ENCODE measurements at places on chromosomes 2 and 18.

- DNase-seq: no peak
These were observed 10.7 kb upstream of the SULT1C4 start for GRCh38 chr2:108367014-108367413.

- DNase-seq: no peak
These were observed 143.9 kb downstream of the CAPN13 start for GRCh38 chr2:30663321-30663720.

DNA sequence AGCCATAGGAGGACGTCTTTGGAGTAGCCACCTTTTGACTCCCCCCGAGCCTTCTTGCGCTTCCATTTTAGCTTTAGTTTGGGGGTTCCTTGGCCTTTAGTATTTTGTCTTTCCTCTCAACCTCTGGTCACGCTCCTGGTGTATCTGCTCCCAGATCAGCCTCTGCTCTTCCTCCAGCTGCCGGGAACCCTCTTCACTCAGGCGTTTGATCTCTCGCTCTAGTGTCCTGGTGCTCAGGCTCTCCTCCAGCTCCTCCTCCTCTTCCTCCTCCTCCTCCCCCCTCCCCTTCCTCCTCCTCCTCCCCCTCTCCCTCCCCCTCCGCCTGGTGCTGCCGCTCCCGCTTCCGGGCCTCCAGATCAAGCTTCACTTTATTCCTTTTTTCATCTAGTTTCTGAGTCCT, 1082.3 kb upstream of the TMEFF2 start:
- DNase-seq: no peak

DNA sequence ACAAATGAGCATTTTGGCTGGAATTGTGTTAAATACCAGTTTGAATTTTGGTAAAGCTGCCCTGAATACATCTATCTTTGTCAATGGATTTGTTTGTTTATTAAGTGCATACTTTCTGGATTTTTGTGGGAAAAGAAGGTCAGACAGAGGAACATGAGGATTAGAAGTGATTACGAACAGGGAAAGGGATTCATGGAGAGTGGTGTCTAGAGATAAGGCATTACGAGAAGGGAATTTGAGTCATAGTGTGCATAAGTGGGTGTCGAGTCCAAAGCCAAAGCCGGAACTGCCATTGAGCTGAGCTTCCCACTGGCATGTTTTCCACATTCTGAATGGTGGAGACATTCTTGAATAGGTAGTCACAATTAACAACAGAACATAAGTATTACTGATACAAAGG, 68.9 kb upstream of the EFEMP1 start:
- no peak for DNase-seq

DNA sequence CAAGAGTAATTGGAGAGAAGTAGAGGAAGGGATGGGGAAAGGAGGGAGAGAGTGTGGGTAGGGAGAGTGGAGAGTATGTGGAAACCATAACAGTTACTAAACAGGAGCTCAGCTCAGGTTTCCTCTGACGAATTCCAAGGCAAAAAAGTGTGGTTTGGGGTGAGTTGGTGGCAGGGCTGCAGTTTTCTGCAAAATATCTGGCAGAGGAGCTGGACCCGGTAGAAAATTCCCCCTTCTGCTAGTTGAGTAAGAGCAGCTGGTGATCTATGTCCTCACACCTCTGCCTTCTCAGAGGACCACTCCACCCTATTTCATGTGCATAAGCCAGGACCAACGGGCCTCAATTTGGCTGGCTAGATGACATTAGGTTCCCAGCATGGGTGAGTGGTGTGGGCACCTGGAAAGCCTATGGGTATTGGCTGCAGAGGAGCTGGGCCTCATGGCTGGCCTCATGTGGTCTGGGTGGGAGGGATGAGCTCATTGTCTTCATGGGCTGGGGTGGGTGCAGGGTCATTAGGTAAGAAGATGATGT, 13.2 kb downstream of the NRP2 start:
- DNase-seq: no peak

- DNase-seq: no peak
These were observed 22.1 kb upstream of the MAT2A start for GRCh38 chr2:85516653-85517389.

- DNase-seq: no peak
These were observed 14.1 kb upstream of the FHOD3 start for GRCh38 chr18:36283448-36283847.

DNA sequence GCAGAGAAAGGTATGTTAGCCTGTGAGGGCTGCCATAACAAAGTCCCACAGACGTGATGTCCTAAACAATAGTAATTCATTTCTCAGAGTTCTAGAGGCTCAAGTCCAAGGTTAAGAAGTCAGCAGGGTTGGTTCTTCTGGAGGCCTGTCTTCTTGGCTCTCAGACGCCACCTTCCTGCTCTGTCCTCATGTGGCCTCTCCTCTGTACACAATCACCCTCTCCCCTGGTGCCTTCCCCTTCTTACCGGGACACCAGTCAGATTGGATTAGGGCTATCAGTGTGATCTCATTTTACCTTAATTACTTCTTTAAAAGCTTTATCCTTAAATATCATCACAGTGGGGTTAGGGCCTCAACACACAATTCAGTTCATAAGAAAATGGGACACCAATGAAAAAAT, 860.5 kb downstream of the RNF144A start:
- DNase-seq: no peak
